Lower lobe of right lung (tissue), 2 donors: ENCODE measurements at places on chromosomes 16 and 17. TPM values are rescaled to one million over a fixed set of nuclear protein-coding genes. Genes with fewer than 3 reads are reported as not detected.

- peak overlapping the region; percentile 83 for H3K27ac ChIP-seq
- H3K36me3 ChIP-seq: peaks cover 27% of the 10 kb centered on the region
- peaks cover 69% of the 10 kb centered on the region for H3K4me1 ChIP-seq
- DNase-seq: peak; percentile 80
- H3K27me3 ChIP-seq: no peaks in the 10 kb centered on the region
- no peak overlapping the region for H3K4me3 ChIP-seq
These were observed 54.8 kb downstream of the VAC14 start for GRCh38 chr16:70746040-70746707.

GRCh38 chr17:17739388-17740066 is 58.3 kb downstream of the RAI1 start:
- no peaks in the 10 kb centered on the region for H3K36me3 ChIP-seq
- no peak for DNase-seq
- peak overlapping the region; percentile 11 for H3K27ac ChIP-seq
- H3K4me3 ChIP-seq: no peak overlapping the region
- H3K4me1 ChIP-seq: peaks cover 61% of the 10 kb centered on the region

DNA sequence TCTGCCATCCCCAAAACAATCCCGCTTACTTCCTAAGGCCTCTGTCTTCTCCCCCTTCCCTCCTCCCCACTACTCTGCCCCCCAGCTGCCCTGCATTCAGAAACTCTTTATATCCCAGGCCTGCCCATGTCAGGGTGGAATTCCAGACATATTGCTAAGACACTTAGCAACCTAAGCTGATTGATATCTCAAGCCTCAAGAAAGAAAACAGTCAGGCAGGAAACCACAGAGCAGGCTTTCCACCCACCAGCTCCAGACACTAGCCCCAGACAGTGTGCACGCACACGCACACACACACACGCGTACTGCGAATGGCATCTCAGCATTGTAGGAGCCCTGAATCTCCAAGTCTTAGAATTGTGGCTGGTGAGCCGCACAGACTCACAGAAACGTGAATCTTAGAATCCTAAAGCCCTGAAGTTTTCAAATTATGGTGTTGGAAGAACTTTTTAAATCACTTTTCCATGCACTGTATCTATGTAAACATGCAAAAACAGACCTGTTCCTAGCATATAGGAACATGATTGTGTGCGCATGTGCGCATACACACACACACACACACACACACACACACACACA is 8.8 kb upstream of the LPCAT2 start:
- H3K27me3 ChIP-seq: no peaks in the 10 kb centered on the region
- DNase-seq: no peak
- H3K36me3 ChIP-seq: peaks cover 36% of the 10 kb centered on the region

The FSCN2 gene
- total RNA-seq: 3.3 TPM

The PMFBP1 gene
- 0.62 TPM for total RNA-seq

DNA sequence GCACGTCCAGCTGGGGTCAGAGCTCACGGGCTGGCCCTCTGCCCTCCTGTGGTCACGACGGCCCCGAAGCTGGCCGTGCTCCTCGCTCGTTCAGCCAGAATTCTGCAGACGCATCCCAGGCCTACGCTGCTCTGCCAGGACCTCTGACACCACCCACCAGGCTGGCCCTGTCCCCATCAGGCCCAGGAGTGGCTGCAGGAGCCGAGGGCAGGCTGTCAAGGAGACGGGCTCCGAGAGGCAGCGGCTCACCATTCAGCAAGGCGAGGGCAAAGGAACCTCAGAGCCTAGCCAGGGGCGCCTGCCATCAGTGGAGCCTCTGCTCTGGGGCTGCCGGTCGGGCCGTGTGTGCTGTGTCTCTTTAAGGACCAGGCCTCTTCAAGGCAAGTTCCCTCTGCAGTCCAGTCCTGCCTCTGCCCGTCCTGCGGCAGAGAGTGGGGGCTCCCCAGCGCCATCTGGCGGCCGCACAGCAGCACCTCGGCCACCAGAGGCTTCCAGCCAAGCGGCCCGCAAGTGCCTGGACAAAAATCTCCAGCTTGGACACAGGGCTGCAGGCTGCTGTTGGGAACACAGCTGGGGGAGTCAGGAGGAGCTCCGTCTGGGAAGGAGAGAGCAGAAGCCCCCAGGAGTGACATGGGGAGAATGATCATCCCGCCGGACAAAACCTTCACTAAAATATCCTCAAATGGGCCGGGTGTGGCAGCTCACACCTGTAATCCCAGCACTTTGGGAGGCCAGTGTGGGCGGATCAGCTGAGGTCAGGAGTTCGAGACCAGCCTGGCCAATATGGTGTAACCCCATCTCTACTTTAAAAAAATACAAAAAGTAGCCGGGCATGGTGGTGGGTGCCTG is 7.4 kb upstream of the ABR start:
- H3K4me3 ChIP-seq: peak overlapping the region; percentile 48
- no peaks in the 10 kb centered on the region for H3K36me3 ChIP-seq
- no peaks in the 10 kb centered on the region for H3K27me3 ChIP-seq
- H3K27ac ChIP-seq: peak overlapping the region; percentile 73

DNA sequence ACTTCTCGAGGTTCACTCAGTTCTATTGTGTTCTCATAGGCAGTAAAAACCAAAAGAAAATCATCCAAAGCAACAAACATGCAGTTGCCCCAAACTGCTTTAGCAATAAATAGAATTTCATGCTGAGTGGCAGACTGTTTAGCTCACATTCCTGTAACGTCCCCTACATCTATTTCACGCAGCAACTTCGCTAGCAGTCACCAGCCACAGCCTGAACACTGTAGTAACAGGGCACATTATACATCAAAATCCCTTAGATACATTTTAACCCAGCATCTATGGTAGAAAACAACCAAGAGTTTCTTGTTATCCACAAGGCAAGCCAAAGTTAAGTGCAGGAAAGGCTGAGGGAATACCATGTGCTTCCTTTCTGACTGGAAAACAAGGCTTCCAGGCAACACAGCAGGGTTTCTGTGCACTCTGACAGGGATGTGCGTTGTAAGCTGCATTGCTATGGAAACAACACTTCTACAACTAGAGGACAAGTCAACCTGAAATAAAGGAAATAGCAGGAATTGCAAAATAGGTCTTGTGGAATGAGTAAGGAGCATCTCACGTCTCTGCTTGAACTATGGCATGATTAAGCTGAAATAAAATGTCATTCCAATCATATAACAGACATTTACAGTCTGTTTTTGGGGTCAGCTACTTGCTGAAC is 55.4 kb downstream of the CFDP1 start:
- no peak overlapping the region for H3K4me3 ChIP-seq
- H3K27me3 ChIP-seq: no peaks in the 10 kb centered on the region
- DNase-seq: no peak
- H3K27ac ChIP-seq: peak overlapping the region; percentile 25
- no peaks in the 10 kb centered on the region for H3K36me3 ChIP-seq

The MRPL10 gene
- total RNA-seq: 33.2 TPM

The BCAR1 gene
- total RNA-seq: 65.1 TPM

- peak overlapping the region; percentile 94 for H3K27ac ChIP-seq
- H3K4me3 ChIP-seq: peak overlapping the region; percentile 79
- H3K27me3 ChIP-seq: peaks cover 11% of the 10 kb centered on the region
- peaks cover 51% of the 10 kb centered on the region for H3K4me1 ChIP-seq
These were observed 1.2 kb upstream of the GLIS2 start for GRCh38 chr16:4314532-4315185.

GRCh38 chr17:41885733-41886132 is 20.5 kb upstream of the KLHL11 start:
- H3K4me1 ChIP-seq: no peaks in the 10 kb centered on the region
- DNase-seq: no peak
- no peaks in the 10 kb centered on the region for H3K27me3 ChIP-seq
- H3K36me3 ChIP-seq: peaks cover 98% of the 10 kb centered on the region
- H3K27ac ChIP-seq: no peak overlapping the region

GRCh38 chr16:78796221-78796866 is 696.9 kb downstream of the WWOX start:
- no peaks in the 10 kb centered on the region for H3K36me3 ChIP-seq
- H3K4me3 ChIP-seq: no peak overlapping the region
- H3K27ac ChIP-seq: no peak overlapping the region
- H3K4me1 ChIP-seq: no peaks in the 10 kb centered on the region
- no peaks in the 10 kb centered on the region for H3K27me3 ChIP-seq
- DNase-seq: no peak

- no peaks in the 10 kb centered on the region for H3K27me3 ChIP-seq
- H3K27ac ChIP-seq: no peak overlapping the region
- no peak overlapping the region for H3K4me3 ChIP-seq
- peaks cover 4% of the 10 kb centered on the region for H3K36me3 ChIP-seq
- no peak for DNase-seq
- no peaks in the 10 kb centered on the region for H3K4me1 ChIP-seq
These were observed 35.6 kb downstream of the ABR start for GRCh38 chr17:1144162-1144561.

- peak overlapping the region; percentile 86 for H3K27ac ChIP-seq
- DNase-seq: no peak
- no peaks in the 10 kb centered on the region for H3K27me3 ChIP-seq
- peaks cover 50% of the 10 kb centered on the region for H3K4me1 ChIP-seq
- H3K36me3 ChIP-seq: no peaks in the 10 kb centered on the region
- peak overlapping the region; percentile 70 for H3K4me3 ChIP-seq
These were observed 168.4 kb downstream of the RAB11FIP4 start for GRCh38 chr17:31559584-31560501.

The QRICH2 gene
- 4.5 TPM for total RNA-seq

- H3K27me3 ChIP-seq: no peaks in the 10 kb centered on the region
- H3K36me3 ChIP-seq: no peaks in the 10 kb centered on the region
- H3K4me1 ChIP-seq: no peaks in the 10 kb centered on the region
- no peak overlapping the region for H3K4me3 ChIP-seq
- DNase-seq: peak; percentile 41
These were observed 41.0 kb upstream of the ZNF469 start for GRCh38 chr16:88341551-88342290.

The CTRL gene
- total RNA-seq: 0.59 TPM

DNA sequence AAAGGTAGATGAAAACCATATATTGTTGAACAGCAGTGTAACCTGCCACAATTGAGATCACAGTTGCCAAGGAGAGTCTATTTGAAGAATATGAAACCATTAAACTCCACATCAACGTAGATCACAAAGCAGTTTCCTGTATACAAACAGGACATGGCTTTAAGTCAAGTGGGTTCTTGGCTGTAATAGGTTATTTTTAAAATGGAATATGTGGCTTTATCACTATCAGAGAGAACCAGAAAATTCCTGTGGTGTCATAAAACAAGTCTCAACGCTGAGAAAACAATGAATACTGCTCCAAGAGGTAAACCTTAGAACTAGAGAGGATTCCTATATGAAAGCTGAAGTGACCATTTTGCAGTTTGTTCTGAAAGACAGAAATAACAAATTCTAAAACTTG is 999.7 kb downstream of the CDH11 start:
- no peaks in the 10 kb centered on the region for H3K27me3 ChIP-seq
- no peaks in the 10 kb centered on the region for H3K4me1 ChIP-seq
- no peak overlapping the region for H3K27ac ChIP-seq
- no peak for DNase-seq
- no peaks in the 10 kb centered on the region for H3K36me3 ChIP-seq
- H3K4me3 ChIP-seq: no peak overlapping the region

DNA sequence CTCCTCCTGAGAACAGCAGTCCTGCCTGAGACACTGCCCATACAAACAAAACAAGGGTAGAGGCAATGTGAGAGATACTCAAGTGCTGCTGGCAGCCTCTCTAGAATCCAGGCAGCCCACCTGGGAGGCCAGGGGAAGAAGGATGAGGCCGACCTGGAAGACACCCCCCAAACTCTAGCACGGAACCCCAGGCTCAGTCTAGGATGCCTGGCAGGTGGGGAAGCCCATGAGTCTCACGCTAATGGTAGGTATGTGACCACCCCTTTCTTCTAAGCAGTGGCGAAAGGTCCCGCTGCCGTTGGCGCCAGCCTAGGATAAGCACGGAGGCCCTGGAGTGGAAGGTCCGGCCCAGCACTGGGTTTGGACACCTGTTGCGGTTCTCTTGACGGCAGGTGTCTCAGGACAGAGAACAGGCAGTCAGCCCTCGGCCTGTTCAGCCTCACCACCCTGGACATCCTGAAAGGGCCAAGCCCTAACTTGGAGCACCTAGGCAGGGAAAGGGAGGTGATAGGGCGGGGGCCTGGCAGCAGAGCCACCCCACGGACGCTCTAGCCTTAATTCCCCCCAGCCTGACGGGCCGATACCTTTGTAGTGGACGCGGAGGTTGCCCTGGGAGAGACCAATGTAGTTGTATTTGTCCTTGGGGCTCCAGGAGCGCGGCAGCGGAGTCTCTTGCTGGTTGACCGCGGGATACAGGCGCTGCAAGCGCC is 487 bp downstream of the RANBP10 start:
- peaks cover 22% of the 10 kb centered on the region for H3K36me3 ChIP-seq
- H3K4me3 ChIP-seq: peak overlapping the region; percentile 89
- no peaks in the 10 kb centered on the region for H3K27me3 ChIP-seq
- H3K4me1 ChIP-seq: peaks cover 25% of the 10 kb centered on the region
- DNase-seq: peak; percentile 57
- H3K27ac ChIP-seq: peak overlapping the region; percentile 84

The CTU2 gene
- 14.5 TPM for total RNA-seq

GRCh38 chr16:81565321-81566028 is 120.9 kb downstream of the CMIP start:
- H3K27ac ChIP-seq: no peak overlapping the region
- H3K4me1 ChIP-seq: peaks cover 27% of the 10 kb centered on the region
- H3K36me3 ChIP-seq: no peaks in the 10 kb centered on the region
- H3K27me3 ChIP-seq: no peaks in the 10 kb centered on the region

DNA sequence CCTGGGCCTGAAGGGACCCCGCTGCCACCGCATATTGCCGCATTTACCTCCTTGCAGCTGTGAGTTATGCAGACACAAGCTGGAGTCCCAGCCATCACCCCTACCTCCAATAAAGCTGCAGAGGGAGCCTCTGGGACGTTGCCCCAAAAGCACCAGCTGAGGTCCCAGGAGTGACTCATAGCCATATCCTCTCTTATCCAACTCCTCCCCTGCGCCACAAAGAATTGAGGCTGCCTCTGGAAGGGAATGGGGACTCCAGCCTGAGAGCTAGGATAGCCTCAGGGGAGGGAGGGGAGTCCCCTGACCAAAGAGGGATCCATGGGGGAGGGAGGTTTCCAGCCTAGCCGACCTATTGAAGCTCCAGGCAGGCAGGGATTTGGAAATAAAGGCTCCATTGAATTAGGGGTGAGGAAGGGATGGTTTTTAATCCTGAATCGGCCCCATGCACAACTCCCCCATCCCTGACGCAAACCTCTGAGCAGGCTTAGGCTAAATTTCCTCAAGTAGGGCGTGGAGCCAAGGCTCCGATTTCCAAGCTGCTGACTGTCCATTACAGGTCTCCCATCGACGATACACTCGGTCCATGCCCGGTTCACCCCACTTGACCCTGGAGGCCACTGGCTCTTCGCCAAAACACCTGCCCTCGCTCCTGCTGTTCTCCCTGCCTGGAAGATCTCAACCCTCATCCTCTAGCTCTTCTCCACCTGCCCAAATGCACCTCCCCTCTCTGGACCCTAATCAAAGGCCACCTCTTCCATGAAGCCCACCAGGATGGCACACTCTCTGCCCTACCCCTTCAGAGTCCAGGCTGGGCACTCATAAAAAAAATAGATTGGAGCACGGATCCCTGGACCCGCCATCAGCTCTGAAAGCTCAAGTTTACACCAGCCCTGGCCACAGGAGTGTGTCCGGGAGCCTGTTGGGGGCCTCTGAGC is 27.5 kb downstream of the PIMREG start:
- no peak for DNase-seq
- no peaks in the 10 kb centered on the region for H3K36me3 ChIP-seq
